Endodermal cell (in vitro differentiated cells): ENCODE measurements at places on chromosomes 11 and 22.

DNA sequence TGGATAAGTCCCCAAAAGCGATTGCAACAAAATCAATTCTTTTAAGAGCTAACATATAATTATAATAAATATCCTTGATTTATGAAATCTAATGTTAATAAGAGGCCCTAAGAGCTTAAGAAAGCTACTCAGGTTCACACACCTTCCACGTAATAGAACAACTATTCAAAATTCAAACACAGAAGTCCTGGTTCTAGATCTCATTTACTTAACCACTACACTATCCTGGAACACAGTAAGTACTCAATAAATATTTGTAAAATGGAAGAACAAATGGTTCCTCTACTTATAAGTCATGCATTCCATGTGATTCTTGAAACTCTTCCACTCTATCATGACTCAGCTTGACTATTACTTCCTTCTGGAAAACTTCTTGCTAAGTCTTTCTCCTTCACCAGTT is 268.2 kb downstream of the FAM181B start:
- DNase-seq, result no peak

DNA sequence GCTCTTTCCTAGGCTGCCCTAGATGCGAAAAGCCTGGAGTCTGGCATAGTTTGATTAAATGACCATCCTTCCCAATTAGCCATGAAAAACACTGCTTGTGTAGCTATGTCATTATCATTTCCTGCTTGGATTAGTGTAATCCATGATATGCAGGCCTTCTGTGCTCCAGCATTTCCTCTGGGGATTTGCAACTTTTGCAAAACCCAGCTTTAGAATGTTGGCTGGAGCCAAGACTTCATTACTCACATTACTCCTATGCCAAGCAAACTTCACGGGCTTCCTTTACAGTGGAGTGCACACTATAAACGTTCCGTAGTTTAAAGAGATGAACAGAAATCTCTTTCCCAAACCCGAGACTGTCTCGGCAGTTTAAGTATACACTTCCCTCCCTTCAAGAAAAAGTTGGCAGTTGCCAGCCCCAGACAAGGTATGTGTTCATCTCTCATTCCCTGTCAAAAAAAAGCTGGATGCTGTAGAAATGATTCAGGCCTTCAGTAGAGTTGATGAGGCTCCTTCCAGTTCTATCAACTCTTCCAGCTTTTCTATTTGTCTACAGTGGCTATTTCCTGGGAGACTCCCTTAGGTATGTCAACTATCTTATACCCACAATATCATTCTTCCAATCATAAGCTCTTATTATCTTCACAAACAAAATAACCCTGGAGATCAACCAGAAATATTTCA is 180.0 kb downstream of the MAML2 start:
- DNase-seq, result no peak

DNA sequence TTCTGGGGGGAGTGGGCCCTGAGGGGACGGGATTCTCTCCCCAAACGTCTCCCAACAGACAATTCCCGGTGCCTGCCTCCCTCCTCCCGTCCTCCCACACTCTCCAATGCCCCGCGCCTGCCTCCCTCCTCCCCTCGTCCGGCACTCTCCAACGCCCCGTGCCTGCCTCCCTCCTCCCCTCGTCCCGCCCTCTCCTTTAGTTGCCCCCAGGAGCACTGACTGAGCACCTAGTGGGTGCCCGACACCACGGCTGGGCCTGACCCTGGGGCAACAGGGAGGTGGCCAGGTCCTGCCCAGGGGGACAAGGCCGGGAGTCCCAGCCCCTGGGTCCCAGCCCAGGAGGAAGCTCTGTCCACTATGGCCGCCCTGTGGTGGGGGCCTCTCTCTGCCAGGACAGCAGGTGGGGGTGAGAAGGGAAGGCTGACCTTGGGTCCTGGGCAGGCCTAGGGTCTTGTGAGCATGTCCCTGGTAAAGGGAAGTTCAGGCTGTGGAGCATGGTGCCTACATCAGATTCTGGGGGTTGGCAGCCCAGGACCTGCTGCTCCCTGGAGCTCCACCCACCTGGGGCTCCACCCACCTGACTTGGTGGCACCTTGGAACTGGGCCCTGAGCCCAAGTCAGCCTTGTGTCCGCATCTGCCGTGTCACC is 942.3 kb downstream of the BRD1 start:
- DNase-seq, result peak; percentile 22

DNA sequence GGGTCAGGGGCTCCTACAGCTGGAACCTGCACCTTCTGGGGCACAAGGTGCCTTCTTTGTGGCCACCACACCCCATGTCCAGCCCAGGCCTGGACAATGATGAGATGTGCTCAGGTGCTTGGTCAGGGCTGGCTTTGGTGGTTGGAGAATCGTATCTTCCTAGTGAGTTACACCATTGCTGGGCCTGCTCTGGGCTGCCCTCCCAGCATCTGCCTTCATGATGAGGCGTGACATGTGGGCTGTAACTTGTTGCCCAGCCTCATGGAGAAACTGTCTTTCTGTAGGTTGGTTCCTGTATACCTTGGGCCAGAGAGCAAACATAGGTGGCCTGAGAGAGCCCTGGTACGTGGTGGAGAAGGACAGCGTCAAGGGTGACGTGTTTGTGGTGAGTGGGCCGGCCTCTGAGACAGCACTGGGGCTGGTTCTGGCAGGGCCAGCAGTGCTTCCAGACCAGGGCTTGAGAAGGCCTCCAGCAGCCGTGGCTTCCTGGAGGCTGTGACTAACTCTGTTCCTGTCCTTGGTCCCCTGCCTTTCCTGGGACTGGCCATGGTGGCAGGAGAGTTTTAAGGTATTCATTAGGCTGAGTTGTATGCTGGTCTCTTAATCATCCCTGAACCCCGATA is 18.1 kb downstream of the TRMU start:
- no peak for DNase-seq

DNA sequence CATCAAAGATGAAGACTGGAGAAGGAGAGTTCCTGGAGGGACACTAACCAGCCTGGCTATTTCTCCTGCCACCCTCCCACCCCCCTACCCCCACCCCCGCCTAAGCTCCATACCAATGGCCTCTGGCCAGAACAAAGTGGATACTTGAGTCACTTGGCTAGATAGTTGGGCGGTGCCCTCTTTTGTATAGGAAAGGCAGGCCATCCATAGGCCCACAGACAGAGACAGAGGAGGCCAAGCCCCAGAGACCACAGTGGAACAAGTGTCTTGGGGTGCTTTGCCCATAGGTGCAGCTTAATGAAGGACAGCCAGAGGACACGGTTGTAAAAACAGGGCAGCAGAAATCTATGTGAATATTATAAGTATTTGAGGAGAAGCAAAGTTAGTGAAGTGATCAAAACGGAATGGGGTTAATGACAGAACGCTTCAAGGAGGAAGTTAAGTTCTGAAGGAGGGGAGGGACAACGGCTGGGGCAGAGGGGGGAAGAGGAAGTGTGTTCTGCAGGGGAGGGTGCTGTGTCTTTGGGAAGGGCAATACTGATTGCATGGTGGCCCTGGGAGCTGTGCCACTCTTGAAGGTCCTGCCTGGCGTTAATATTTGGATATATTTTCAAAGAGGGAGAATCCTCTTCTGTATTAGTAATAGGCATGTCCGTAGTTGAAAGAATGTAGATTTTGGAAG is 32.7 kb downstream of the FLI1 start:
- DNase-seq, result no peak

- no peak for DNase-seq
Observed at GRCh38 chr11:28834877-28835276, 726.7 kb downstream of the METTL15 start.

- no peak for DNase-seq
Observed at GRCh38 chr11:128685402-128686020, 8.4 kb upstream of the FLI1 start.

- no peak for DNase-seq
Observed at GRCh38 chr22:24355574-24355973, 71.8 kb upstream of the ADORA2A start.

GRCh38 chr11:19628018-19628417 is 84.6 kb upstream of the NAV2 start:
- DNase-seq, result no peak

GRCh38 chr22:46036558-46037408 is 59.8 kb upstream of the WNT7B start:
- peak; percentile 85 for DNase-seq

DNA sequence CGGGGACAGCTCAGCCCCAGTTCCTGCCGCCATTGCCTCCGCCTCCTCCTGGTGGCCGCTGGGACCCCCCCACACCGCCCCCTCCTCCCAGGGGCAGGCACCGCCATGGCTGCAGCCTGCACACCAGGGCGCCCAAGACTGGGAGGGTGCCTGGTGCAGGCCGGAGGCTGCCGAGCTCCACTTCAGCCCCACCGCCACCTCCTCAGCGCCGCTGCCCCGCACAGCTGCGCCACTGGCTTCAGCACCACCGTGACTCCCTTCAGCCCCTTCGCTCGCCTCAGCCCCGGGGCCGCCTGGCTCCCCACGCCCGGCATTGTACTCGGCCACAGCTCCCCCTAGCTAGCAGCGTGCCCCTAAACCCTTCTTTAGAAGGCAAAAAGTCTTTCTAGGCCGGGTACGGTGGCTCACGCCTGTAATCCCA is 131.1 kb downstream of the CRYBB2 start:
- no peak for DNase-seq

GRCh38 chr11:2318123-2318522 is 16.3 kb downstream of the TSPAN32 start:
- DNase-seq, result no peak

- no peak for DNase-seq
Observed at GRCh38 chr22:48683640-48684039, 1144.0 kb downstream of the BRD1 start.

GRCh38 chr11:115687934-115688333 is 183.7 kb upstream of the CADM1 start:
- no peak for DNase-seq

DNA sequence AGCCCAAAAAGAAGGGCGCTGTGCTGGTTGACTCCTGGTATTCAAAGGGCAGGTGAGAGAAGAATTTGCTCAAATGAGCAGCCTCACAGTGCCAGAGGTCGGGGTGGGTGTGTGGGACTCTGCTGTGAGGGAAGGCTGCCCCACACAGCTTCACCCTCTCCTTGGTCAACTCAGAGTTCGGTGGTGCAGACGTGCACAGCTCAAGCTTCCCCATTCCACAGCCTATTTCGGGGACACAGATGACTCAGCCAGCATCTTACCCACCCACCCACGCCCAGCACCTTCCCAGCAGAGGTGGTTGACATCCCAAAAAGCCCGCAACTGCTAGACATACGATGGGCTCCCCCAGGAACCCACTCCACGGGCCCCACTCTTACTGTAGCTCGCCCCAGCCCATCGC is 46.5 kb upstream of the CCND1 start:
- no peak for DNase-seq

GRCh38 chr11:44766112-44766971 is 39.6 kb downstream of the TSPAN18 start:
- DNase-seq, result peak; percentile 71

DNA sequence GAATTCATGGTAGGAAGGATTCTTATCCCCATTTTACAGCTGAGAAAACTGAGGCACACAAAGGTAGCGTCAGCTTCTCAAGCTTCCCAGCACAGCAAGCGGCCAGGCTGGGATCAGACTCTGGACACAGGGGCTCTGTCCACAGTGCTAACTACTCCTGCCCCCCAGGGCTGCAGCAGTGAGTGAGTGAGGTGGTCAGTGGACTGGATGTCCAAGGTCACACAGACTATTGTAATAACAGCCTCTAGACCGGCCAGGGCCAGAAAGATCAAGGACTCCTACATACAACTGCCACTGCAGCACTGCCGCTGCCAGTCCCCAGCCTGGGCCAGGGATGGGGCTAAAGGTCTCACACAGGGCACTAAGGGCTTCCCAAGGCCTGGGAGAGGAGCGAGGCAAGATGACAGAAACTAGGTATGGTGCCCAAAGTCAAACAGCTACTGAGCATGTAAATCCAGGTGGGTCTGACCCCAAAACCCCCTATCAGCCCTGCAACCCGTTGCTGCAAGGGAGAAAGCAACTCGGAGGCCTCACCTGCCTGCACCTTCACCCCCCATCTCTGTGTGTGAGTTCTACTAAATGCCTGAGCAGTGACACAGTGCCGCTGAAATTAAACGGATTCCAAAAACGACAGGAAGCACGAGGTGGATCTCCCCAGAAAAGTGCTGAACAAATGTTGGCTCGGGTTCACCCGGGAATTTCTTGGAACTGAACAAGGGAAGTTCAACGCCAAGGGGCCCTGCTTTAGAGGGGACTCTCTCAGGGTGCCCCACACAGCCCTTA is 161.8 kb upstream of the GRK3 start:
- no peak for DNase-seq

DNA sequence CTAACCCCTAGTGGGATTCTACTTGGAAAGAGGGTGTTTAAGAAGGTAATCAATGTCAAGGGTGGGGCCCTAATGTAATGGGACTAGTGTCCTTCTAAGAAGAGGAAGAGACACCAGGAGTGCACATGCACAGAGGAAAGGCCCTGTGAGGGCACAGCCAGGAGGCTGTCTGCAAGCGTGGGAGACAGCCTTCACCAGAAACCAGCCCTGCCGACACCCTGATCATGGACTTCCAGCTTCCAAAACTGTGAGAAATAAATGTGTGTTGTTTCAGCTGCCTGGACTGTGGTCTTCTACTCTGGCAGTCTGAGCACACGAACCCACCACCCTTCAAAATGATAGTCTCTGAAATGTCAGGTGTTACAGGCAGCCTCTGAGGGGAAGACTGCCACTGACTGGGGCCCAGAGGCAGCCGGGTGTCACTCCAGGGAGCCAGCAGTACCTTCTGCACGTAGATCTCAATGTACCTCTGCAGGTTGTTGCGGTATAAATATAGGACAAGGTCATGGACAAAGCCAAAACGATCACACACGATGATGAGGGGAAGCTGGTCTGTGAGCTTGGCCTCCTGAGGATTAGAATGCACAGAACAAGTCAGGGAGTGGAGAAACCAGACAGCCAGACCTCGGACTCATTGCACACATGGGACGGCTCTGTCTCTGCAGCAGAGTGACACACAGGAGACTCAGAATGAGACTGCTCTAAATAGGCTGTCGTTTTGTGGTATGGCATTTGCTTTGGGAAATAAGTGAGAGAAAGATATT is 43.9 kb upstream of the SLC25A1 start:
- DNase-seq, result no peak

DNA sequence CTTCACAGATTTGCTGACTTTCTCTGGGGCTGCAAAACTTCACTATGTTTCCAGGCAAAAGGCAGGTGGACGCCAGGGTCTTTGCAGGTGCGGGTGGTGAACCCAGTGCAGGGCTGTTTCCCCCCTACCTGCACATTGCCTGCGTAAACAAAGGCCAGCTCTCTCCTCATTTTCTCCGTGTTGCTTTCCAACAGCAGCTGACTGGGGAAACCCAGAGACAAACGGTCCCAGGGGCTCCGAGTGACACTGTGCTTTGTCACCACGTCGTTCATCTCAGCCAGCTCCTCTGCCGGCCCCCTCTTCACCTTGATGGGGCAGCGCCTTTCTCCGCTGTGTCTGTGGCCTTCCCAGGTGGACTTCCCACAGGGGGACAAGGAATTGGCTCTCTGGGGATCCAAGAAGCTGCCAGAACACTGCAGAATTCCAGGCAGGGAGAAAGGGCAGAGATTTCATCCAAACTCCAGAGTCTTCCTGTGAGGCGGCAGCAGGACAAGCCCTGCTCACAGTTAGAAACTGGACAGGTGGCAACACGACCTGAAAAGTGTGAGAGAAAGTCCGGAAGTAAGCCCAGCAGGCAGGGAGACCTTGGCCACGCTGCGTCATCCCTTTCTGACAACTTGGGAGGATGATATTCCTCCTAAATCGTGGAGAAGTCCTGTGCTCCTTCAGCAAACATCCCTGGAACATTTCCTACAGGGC is 1493.7 kb downstream of the TBC1D22A start:
- DNase-seq, result peak; percentile 22
